ENCODE measurements at places on chromosomes 7 and 10. TPM values are rescaled to one million over a fixed set of nuclear protein-coding genes. Genes with fewer than 3 reads are reported as not detected.

DNA sequence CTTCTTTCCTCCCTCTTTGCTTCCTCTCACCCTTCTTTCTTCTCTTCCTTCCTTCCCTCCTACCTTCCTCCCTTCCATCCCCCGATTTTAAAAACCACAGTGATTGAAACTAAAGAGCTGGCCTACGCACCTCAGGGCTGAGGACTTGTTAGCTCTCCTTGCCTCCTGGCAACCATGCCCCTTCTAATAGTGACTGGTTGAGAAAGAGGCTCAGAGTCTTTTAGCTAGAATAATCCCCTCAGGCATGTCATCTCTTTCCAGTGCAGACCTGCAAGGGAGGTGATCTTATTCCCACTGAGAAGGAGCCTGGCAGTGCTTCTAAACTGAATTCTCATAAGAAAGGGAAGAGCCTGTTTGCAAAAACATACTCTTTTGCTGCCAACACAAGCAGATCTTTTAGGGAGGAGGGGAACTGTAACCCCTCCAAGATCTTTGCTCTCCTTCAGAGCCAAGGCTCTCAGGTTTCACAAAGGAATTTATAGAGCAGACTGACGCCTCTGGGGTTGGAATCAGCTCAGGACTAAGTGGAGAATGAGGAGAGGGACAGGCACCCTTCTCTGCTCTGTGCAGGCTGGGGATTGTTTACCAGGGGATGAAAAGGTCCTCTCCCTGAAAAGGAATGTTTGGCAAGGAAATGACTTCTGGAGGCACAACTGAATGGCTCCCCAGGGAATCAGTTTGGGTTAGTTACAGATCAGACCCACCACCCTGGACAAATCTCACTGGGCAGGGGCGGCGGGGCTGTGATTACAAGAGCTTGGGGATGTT is 9.4 kb upstream of the ANKRD1 start:
- DNase-seq = no peak
- no peak overlapping the region for H3K4me3 ChIP-seq
- H3K27ac ChIP-seq = no peak overlapping the region

GRCh38 chr7:49772916-49773217 is 571 bp upstream of the VWC2 start:
- no peaks in the 10 kb centered on the region for H3K36me3 ChIP-seq
- H3K4me1 ChIP-seq = no peaks in the 10 kb centered on the region
- DNase-seq = no peak
- H3K4me3 ChIP-seq = no peak overlapping the region
- peaks cover 35% of the 10 kb centered on the region for H3K27me3 ChIP-seq

DNA sequence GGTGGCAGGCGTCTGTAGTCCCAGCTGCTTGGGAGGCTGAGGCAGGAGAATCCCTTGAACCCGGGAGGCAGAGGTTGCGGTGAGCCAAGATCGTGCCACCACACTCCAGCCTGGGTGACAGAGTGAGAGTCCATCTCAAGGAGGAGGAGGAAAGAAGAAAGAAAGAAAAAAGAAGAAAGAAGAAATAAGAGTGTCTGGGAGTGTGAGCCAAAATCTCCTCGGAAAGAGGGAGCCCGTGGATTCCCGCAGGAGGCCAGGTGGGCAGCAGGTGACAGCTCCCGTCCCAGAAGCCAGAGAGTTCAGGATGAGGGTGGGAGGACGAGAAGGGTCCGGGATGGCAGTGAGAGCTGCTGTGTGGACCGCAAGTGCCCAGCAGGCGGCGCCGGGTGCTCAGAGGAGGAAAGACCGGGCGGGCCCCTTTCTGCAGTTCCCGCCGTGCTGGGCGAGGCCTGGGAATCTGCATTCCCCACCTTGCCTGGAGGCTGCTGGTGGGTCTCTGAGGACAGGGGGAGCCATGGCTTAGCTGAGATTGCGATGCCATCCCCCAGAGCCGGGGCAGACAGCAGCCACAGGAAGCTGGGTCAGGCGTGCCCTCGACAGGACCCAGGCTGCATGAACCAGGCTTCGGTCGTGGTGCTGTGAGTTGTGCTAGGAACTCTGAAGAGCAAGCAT is 17.1 kb upstream of the AMZ1 start:
- no peaks in the 10 kb centered on the region for H3K36me3 ChIP-seq
- H3K27me3 ChIP-seq = peaks cover 3% of the 10 kb centered on the region

DNA sequence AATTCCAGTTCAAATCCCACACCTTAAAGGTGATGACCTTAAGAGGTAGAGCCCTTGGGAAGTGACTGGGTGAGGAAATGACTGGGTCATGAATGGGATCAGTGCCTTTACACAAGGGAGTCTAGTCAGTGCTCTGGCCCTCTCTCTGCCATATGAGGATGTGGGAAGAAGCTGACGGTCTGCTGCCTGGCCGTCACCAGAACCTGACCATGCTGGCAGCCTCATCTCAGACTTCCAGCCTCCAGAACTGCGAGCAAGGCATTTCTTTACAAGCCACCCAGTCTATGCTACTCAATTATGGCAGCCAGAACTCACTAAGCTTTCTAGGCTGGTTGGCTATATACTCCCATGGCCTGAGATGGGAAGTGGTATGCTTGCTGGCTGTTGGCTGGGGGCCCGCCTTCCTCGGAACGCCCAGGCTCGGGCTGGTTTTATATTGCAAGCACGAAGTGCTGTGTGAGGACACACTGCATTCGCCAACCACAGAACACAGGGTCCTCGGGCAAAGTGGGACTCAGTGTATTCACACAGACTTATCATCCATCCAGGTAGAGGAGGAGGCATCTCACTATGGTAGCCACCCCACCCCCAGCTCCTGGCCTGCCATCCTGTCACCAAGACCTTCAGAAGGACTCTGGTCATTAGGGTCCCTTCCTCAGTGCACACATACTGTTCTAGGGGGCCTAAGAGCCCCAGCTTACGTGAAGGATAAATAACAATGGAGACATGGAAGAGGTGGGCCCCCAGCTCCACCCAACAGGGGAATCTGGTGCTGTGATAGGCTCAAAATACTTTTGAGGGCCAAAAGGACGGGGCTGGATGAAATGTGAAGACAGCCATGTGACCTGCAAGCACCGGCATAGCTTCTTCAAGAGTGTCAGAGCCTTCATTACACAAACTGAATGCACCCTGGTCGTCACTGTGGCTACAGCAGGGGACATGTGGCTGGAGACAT is 49.0 kb downstream of the ZRANB1 start:
- H3K27me3 ChIP-seq = no peaks in the 10 kb centered on the region
- no peaks in the 10 kb centered on the region for H3K4me1 ChIP-seq
- DNase-seq = no peak
- no peak overlapping the region for H3K4me3 ChIP-seq

- no peaks in the 10 kb centered on the region for H3K36me3 ChIP-seq
- H3K4me1 ChIP-seq = no peaks in the 10 kb centered on the region
- H3K4me3 ChIP-seq = no peak overlapping the region
Measured at GRCh38 chr10:83229991-83230390, 909.3 kb upstream of the GHITM start.

DNA sequence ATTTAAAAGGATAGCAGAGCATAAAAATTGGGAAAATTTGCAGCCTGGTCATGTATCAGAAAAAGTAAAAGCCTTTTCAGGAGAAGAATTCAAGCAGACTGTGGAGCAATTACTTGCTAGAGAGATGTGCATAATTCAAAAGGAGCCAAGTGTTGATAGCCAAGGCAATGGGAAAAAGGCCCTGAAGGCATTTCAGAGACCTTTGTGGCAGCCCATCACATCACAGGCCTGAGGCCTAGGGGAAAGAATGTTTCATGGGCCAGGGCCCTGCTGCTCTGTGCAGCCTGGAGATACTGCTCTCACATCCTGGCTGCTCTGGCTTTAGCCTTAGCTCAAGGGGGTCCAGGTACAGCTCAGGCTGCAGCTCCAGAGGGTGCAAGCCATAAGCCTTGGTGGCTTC is 152.9 kb downstream of the MAGI2 start:
- H3K27ac ChIP-seq = no peak overlapping the region
- H3K4me1 ChIP-seq = no peaks in the 10 kb centered on the region
- H3K36me3 ChIP-seq = no peaks in the 10 kb centered on the region

- no peaks in the 10 kb centered on the region for H3K36me3 ChIP-seq
- no peaks in the 10 kb centered on the region for H3K27me3 ChIP-seq
- no peak overlapping the region for H3K27ac ChIP-seq
- H3K4me1 ChIP-seq = no peaks in the 10 kb centered on the region
- no peak overlapping the region for H3K4me3 ChIP-seq
Measured at GRCh38 chr7:134179036-134180011, 52.2 kb downstream of the LRGUK start.

- H3K27me3 ChIP-seq = no peaks in the 10 kb centered on the region
- no peak overlapping the region for H3K4me3 ChIP-seq
- H3K27ac ChIP-seq = no peak overlapping the region
- H3K4me1 ChIP-seq = no peaks in the 10 kb centered on the region
- no peak for DNase-seq
Measured at GRCh38 chr7:110420788-110421187, 670.1 kb upstream of the LRRN3 start.

CARD11 gene
- 122 TPM for total RNA-seq

SMKR1 gene
- total RNA-seq = 0.49 TPM

ZNF503 gene
- total RNA-seq = 0.47 TPM

PGAM2 gene
- total RNA-seq = 1.8 TPM
